GM12891 (cell line): ENCODE measurements at places on chromosomes 12 and 14.

GRCh38 chr14:33120966-33121365 is 182.3 kb downstream of the NPAS3 start:
- no peak for DNase-seq

GRCh38 chr14:43540948-43541347 is 966.1 kb downstream of the FSCB start:
- no peak for DNase-seq

- no peak for DNase-seq
Observed at GRCh38 chr14:104697892-104698583, 8.6 kb downstream of the INF2 start.

- DNase-seq: peak; percentile 41
Observed at GRCh38 chr12:53750812-53751335, 905 bp downstream of the CISTR start.

- DNase-seq: no peak
Observed at GRCh38 chr12:130200445-130200844, 38.2 kb downstream of the FZD10 start.

DNA sequence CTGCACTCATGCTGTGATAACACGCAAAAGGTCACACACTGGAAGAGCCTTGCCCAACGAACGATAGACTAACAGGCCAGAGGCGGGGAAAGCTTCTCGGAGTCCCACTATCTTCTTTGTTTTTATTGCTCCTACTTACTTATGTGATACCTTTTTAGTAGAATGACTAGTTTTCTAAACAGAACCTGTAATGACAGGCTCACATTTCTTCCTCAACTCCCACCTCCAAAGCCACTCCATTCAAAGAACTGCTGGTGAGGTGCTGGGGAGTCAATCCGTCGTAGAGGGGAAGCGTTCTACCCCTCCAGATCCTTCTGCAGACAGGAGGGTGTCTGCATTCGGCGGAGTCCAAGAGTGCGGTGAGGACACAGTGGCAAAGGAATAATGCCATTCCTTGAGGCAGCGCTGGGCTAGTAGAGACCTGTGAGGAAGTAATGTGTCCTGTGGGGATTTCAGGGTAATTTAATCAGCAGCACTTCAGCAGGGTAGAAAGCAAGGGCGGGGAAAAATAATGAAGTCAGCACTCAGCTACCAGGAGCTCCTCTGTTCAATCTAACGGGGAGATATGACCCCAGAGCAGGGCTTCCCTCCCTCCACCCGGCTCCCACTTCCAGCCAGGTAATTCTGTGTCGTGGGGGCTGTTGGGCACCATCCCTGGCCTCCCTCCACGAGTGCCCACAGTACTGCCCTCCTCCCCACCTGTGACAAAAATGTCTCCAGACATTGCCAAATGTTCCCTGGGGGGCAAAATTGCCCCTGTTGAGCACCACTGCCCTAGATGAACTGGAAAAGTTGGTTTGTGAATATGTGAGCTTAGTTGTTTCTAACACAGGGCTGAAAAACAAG is 25.2 kb downstream of the SPRING1 start:
- DNase-seq: no peak

DNA sequence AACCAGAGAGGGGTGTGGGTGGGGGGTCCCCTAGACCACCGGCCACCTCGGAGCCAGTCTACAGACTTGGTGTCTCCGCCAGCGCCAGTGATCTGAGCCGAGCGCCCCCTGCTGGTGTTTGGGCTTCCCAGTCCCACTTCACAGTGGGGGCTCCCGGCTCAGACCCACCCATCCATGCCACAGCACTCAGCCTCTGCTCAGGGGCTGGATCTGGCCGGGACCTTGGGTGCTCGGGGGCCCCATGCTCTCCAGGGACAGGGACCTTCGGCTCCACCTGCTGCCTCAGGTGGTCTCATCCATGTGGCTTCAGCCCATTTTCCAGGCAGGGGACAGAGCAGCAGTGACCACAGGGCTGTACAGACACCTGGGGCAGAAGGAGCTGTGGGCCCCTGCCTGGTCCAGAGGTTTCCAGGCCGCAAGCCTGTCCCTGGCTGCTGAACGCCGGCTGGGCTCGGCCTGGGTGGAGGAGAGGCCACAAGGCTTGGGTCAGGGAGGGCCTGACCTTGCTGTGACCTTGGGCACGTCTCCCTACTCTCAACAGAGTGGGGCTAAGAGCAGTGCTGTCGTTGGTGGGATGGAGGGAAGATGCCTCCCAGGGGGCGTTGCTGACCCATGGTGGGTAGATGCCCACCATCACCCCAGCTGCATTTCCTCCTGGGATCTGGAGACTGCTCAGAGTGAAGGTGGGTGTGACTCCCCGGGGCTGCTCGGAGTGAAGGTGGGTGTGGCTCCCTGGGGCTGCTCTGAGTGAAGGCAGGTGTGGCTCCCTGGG is 86.3 kb downstream of the KIF26A start:
- DNase-seq: peak; percentile 62

DNA sequence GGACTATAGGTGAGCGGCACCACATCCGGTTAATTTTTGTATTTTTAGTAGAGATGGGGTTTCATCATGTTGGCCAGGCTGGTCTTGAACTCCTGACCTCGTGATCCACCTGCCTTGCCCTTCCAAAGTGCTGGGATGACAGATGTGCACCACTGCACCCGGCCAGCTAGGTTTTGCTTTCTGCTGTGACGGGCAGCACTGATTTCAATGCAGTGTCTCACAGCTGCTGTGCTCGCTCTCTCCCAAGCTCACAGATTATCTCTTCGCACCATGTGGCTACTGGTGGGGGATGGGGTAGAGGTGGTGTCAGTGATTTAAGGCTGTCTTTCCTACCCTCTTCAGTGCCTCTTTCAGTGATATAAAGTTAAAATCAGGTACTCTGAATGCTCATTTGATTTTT is 909.1 kb downstream of the TRHDE start:
- DNase-seq: no peak

GRCh38 chr14:79246173-79246572 is 965.1 kb downstream of the DIO2 start:
- no peak for DNase-seq

- no peak for DNase-seq
Observed at GRCh38 chr14:88016768-88017167, 11.8 kb downstream of the GPR65 start.

GRCh38 chr12:120944645-120945217 is 33.6 kb upstream of the HNF1A start:
- DNase-seq: peak; percentile 44

- DNase-seq: no peak
Observed at GRCh38 chr12:101297661-101298060, 17.8 kb downstream of the UTP20 start.

DNA sequence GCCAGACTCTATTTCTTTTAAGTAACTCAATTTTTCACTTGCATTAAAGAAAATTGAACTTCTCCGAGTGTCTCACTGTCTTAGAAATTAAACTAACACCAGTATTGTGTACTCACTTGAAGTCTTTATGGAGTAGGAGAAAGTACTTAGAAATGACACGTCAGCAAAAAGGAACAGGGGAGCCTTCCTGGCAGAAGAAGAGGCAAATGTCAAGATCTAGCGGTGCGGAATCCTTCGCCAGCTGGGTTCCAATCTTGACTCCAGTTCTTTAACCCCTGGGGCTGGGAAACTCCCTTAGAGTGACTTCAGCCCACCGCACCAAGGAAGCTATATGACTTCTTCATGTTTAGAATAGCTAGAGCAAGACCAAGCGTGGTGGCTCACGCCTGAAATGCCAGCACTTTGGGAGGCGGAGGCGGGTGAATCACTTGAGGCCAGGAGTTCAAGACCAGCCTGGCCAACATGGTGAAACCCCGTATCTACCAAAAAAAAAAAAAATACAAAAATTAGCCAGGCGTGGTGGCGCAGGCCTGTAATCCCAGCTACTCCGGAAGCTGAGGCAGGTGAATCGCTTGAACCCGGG is 34.4 kb downstream of the WBP11 start:
- no peak for DNase-seq

DNA sequence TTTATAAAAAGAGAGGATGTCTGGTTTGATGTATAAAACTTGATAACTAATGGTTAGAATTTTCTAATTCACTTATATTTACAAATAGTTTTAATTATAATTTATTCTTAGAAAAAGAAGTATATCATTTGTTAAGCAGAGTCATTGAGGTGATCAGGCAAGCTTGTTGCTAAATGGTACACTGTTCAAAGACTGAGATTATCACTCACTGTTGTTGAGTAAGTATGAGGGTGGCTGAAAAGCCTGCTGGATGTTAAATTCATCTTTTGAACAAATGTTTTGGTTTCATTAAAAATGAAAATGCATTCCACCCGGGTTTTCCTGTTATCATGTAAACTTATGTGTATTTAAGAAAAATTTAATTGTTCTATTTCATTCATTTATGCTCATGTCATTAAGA is 451.8 kb downstream of the ADAMTS20 start:
- no peak for DNase-seq

GRCh38 chr14:77474479-77475177 is 16.7 kb downstream of the AHSA1 start:
- no peak for DNase-seq

DNA sequence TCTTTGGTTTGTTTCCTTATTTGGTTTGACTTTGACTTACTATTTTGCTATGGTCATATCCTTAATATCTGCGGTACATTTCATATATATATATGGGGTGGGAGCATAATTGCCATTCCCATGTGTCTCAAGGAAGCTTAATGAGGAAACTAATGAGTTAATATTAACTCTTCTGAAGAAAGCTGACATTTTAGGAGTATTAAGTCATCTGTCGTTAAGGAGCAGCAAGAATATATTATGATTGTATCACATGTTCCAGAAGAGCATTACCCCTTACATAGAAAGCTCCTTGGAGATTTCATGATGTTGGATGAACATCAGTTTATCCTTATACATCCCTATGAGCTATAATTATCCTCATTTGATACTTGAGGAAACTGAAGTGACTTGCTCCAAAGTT is 15.6 kb downstream of the DYRK2 start:
- DNase-seq: no peak

GRCh38 chr14:80844872-80845271 is 96.7 kb downstream of the CEP128 start:
- DNase-seq: no peak

GRCh38 chr14:91381801-91382670 is 35.6 kb downstream of the CCDC88C start:
- no peak for DNase-seq

DNA sequence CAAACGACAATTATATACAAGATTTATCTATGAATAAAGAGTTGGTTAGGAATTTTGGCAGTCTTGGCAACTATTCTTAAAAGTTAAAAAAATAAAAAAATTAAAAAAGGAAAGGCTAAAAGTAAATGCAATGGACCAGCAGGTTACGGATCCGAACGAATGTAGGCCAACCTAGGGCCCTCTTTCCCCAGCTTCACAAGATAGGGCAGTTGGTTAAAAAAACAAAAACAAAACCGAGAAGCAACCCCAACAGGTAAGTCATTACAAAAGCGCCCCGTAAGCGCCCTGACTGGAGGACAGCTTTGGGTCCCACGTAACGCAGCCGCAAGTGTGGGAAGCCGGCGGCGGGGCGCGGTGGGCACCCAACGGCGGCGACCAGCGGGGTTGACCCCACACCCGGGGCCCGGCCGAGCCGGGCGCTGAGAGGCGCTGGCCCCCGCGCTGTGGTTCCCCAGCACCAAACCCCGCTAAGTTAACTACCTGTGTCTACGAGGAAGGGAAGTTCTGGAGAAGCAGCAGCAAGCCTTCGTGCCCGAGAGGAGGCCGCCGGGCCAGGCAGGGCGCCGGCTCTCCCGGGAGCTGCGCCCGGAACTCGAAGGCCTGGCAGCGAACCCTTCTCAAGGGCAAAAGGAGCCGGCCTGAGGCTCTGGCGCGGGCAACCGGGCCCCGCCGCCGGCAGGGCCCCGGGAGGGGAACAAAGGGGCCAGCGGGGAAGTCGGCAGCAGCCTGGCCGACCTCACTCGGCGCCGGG is 882 bp downstream of the HECTD1 start:
- DNase-seq: peak; percentile 15

- no peak for DNase-seq
Observed at GRCh38 chr12:5505751-5506150, 73.8 kb downstream of the NTF3 start.

GRCh38 chr14:72636094-72636493 is 257.8 kb downstream of the DPF3 start:
- no peak for DNase-seq

DNA sequence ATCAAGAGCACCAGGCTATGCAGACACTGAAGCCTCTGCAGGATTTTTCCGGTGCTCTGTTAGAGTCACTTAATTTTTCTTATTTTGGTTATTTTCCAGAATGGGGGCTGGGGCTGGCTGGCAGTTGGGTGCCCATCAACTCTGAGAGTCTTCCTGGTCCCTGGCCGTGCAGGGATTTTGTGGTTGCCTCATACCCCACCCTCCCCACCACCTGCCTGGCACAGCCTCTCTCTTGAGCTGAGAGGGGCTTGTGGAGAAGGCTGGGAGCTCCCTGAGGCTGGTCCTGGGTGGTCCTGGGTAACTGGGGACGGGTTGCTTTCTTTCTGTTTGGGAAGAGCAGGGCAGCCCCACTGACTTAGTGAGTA is 23.3 kb downstream of the LRTM2 start:
- no peak for DNase-seq

DNA sequence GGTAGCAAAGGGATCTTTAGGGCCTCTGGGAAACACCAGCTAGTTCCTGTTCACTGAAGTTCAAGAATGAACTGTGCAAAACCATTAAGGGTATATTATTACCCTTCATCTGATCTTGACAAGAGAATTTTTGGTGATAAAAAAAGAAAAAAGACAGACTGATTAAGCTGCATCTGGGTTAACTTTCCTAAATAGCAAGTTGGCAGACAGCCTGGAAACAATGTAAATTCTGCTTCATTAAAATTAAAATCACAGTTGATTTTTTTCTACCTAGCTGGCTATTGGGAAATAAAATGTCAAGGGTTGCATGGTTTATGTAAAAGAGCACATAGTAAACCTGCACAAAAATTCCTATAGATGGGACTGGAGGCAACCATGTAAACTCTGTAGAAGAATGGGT is 126.6 kb upstream of the PRKD1 start:
- no peak for DNase-seq

GRCh38 chr12:51705450-51705849 is 114.4 kb downstream of the SCN8A start:
- no peak for DNase-seq

DNA sequence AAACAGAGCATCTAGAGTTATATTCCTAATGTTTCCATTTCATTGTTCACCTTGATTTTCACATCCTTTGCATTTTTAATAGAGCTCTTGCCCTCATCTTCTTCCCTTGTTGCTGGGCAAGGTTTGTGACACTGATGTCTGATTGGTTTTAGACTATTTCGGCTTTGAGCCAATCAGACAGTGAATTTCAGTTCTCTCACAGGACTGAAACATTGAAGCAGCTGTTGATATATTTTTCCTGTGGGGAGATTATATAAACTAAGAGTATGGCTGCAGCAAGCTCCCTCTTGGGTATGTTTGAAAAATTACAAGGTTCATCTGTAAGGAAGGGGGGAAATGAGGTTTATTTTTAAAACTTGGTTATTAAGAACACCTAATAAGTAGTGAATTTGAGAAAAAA is 51.2 kb downstream of the ATF7IP start:
- no peak for DNase-seq

- no peak for DNase-seq
Observed at GRCh38 chr14:90191154-90191553, 65.2 kb upstream of the PSMC1 start.
